ENCODE measurements at places on chromosomes 1 and 21.
A peak's percentile ranks its signal among the peaks of the same experiment; 100 is the strongest.

GRCh38 chr1:222791006-222791710 is 23.7 kb upstream of the DISP1 start:
- no peak for DNase-seq

GRCh38 chr1:199687321-199687720 is 340.2 kb upstream of the NR5A2 start:
- DNase-seq: no peak

- DNase-seq: no peak
Observed at GRCh38 chr21:20856926-20857325, 141.3 kb upstream of the NCAM2 start.

GRCh38 chr1:247332623-247333361 is 1.1 kb upstream of the ZNF496 start:
- no peak for DNase-seq

GRCh38 chr1:56844545-56845136 is 10.0 kb upstream of the C8A start:
- DNase-seq: no peak

- DNase-seq: no peak
Observed at GRCh38 chr1:15358565-15359133, 51.0 kb upstream of the EFHD2 start.

- DNase-seq: no peak
Observed at GRCh38 chr1:30899577-30900389, 8.8 kb downstream of the SDC3 start.

DNA sequence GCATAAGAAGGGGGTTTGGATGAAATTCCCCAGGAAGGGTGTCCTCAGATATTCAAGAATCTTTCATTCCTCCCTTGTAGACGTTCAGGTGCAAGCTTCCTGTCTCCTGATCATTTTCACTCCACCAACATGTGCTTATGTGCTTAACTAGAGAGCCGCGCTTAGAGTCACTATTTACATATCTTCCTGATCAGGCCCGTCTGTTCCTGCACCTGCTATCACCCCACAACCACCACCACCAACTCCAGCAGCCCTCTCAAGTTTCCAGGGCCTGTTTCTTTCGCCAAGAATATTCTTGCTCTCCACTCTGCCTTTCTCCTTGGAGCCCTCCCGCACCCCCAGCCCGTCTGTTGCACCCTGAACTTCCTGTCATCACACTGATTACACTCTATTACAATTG is 113.4 kb downstream of the SPSB1 start:
- no peak for DNase-seq

DNA sequence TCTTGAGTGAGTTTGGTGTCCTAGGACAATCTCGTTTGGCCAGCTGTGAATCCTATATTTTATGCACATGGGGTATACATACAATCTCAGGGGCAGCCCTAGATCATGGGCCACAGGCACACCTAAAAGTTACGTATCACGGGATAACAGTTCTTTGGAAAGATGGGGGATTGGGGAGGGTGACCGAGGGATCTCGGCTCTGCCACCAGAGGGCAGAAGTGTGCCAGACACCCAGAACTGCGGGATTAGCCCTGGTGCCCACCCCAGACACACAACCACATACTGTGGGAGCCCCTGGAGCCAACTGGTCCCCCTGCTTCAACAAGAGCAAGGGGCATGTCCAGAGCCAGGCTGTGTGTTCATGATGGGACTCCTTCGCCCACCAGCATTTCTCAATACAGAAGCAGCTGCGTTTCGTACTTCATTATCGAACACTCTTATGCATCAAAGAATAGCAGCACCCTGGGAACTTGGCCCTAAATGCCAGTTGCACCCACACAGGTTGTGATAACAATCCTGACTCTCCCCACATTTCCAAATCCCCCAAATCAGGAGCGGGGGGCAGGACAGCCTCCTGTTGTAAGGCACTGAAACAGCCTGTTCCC is 37.4 kb downstream of the TMCO4 start:
- DNase-seq: no peak

DNA sequence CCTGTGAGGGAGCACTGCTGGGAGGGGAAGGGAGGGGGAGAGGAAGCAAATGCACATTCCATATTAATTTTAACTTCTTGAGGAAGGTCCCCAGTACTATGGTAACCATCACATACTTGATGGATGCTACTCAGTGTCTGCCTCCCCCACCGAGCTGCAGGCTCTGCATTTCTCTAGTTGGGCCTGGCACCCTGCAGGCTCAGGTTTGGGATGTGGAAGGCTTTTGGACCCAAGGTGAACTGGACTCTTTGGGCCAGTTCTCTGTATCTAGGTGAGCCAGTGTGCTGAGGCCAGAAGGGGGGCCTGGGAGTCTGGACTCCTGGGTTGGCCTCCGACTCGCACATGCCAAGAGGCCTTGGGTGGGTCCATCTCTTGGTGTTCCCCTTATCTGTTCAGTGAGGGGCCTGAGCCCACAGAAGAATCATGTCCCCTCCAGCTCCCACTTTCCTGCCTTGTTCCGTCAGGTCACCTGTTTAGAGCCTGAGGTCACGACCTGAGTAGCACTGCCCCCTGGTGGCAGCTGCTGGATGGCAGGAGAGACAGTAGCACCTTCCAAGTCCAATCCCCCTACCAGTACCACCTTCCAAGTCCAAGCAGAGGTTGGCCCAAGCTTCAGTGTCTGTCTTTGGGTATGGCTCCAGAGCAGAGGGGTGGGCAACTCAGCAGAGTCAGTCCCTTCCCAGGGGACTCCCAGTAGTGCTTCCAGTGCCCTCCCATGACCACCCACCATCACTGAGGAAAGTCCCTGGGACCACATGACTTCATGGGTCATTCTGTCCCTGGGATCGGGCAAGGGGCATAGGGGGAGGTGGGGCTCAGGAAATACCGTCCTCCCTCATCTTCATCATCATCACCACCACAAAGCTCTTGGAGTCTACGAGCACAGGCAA is 241.8 kb downstream of the TRABD2B start:
- peak; percentile 4 for DNase-seq

DNA sequence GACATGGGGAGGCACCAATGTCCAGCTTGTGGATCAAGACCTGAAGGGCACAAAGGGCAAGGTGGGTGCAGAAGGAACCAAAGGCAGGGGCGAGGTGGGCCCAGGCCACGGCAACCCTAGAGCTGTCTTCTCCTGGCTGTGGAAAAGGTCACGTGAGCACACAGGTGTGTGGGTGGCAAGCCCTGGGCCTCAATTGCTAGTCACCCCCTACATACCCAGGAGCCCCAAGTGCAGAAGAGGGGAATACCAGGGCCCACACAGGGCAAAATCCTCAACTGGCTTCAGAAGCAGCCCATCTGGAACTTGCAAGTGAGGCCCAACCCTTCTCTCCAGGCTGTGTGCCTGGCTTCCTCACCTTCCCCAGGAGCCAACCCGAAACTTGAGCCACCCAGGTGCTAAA is 25.6 kb downstream of the ZBTB17 start:
- DNase-seq: no peak

DNA sequence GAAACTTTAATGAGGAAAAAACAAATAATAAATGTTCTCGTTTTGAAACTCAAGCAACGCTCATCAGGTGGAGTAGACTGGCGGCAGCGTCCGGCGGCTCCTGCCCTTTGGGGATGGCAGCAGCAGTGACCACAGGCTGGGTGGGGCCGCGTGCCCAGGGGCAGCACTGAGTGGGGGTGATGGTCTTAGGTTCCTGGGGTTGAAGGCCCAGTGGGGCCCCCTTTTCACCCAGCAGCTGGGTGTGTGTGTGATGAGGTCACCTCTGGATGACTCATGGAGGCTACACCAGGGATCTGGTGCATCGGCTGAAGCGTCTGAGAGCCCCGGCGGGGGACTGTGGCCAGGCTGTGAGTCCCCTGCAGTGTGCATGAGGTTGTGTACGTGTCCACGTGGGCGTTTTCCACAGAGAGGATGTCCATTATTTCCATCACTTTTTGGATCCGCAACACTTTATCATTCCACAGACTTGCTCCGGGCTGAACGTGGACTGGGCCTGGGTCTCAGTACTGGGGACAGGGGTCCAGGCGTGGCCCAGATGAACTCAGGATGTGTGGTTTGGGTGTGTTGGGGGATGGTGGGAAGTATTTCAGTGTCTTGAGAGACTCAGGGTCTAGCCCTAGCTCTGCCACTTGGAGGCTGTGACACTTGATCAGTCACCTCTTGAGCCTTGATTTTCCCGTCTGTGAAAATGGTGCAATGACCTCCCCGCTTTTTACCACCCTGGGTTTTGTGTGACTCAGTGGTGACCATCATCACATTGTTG is 25.6 kb downstream of the LDLRAP1 start:
- DNase-seq: no peak

- DNase-seq: no peak
Observed at GRCh38 chr1:55284856-55285255, 69.7 kb upstream of the USP24 start.

GRCh38 chr1:57118948-57119603 is 153.3 kb upstream of the C8B start:
- DNase-seq: no peak

GRCh38 chr1:21129407-21129806 is 47.3 kb downstream of the EIF4G3 start:
- DNase-seq: no peak

DNA sequence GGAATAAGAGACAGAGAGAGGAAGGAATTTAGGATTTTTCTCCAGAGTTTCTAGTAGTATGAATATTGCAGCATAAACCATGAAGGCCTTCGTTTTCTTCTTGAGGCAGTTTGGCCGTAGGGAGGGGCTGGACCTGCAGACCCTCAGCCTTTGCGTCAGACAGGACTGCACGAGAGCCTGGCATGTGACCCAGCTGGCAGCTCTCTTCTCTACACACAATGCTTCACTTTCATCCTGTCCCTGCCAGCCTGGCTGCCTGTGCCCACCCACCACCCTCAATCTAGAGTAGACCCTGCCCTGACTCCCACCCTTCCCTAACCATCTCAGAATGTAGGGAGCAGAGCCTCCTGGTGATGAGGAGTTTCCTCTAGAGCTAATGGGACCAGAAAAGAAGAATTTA is 1.6 kb downstream of the CA14 start:
- no peak for DNase-seq

GRCh38 chr21:24023402-24023801 is 1583.9 kb downstream of the MRPL39 start:
- DNase-seq: no peak
